ENCODE measurements at places on chromosomes 6 and 20. TPM values are rescaled to one million over a fixed set of nuclear protein-coding genes. Genes with fewer than 3 reads are reported as not detected.

Gene ZC3H12D
- 1.3 TPM for total RNA-seq

Gene PLN
- total RNA-seq: not detected

Gene BTNL2
- total RNA-seq: not detected

Gene MLIP
- total RNA-seq: 0.32 TPM

Gene PI16
- total RNA-seq: under 0.01 TPM

Gene RIPOR3
- total RNA-seq: 0.76 TPM

Gene BMP6
- total RNA-seq: 4.2 TPM

Gene CHRNA4
- total RNA-seq: not detected

Gene TCP11
- 0.11 TPM for total RNA-seq

Gene CST7
- total RNA-seq: not detected

Gene EDN1
- total RNA-seq: 0.65 TPM

Gene WFDC2
- 0.22 TPM for total RNA-seq

Gene PARD6B
- 0.52 TPM for total RNA-seq

Gene BEND6
- 33.3 TPM for total RNA-seq

Gene UBD
- 0.22 TPM for total RNA-seq

Gene CDS2
- total RNA-seq: 40.6 TPM

Gene MBOAT1
- 5.4 TPM for total RNA-seq

Gene RAET1L
- not detected for total RNA-seq

Gene TNNC2
- 1.4 TPM for total RNA-seq

Gene TTPAL
- 18.8 TPM for total RNA-seq

Gene PXT1
- total RNA-seq: not detected

Gene HSPA1L
- 1.4 TPM for total RNA-seq

Gene SLC44A4
- total RNA-seq: 0.22 TPM

Gene KHDC1L
- 0.26 TPM for total RNA-seq

Gene OR2H1
- not detected for total RNA-seq

Gene SAMD5
- total RNA-seq: 2.8 TPM

Gene SLC25A27
- 18.9 TPM for total RNA-seq

Gene WFDC5
- not detected for total RNA-seq

Gene ZBP1
- total RNA-seq: not detected

Gene MOG
- not detected for total RNA-seq

Gene STX16
- 32.4 TPM for total RNA-seq

Gene SLC26A8
- total RNA-seq: not detected

Gene SPTLC3
- 48.1 TPM for total RNA-seq
